Mesenchymal stem cell (in vitro differentiated cells and primary cell): ENCODE measurements at places on chromosomes 2 and 18.

DNA sequence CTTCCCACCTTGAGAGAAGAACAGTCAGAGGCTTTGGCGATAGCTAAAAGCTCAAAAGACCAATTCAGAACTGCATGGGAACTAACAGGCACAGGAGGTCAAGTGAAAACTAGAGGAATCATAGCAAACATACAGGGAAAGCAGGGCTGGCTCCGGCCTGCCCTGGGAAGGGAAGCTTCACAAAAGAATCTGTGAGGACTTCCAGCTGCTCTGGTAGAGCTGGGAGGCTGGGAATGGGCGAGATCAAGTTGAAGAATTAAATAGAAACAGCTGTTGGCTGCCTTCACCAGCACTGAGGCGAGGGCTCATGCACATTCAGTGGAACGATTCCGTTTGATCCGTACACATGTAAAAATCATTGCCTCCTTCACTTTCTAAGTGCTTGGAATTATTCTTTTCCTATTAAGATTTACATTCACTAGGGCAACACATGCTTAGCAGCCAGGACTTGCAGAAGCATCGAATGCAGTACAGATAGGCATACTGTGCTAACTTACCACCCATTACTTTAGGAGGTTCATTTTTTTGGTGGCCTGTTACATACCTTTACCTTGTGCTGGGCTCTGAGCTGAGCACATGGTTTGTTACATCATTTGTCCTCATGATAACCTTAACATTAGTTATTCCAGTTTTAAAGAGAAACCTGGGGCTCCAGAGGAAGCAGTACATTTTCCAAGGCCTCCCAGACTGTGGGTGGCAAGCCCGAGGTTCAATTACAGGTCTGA lies 125.4 kb upstream of the RNF152 start:
- DNase-seq = peak; percentile 85

GRCh38 chr2:127208313-127208712 lies 11.8 kb downstream of the CYP27C1 start:
- DNase-seq = peak; percentile 30

GRCh38 chr2:152534460-152535135 lies 182.7 kb downstream of the PRPF40A start:
- no peak for DNase-seq

DNA sequence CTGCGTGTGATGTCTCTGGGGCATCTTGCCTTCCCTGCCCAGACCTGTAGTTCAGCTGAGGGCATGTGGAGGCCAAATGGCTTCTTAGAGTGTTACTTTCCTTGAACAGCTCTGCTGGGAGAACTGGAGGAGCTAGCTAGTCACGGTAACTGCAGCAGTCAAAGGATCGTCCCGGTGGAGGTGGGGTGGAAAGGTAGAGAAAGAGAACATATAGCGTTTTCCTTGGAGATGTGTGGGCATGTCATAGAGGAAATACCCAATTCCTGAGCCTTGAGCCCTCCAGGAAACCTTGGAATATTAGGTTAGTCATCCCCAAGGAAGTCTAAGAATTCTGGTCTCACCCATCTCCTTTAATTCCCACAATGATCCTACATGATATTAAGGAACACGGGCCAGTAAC lies 33.5 kb upstream of the IL37 start:
- no peak for DNase-seq

DNA sequence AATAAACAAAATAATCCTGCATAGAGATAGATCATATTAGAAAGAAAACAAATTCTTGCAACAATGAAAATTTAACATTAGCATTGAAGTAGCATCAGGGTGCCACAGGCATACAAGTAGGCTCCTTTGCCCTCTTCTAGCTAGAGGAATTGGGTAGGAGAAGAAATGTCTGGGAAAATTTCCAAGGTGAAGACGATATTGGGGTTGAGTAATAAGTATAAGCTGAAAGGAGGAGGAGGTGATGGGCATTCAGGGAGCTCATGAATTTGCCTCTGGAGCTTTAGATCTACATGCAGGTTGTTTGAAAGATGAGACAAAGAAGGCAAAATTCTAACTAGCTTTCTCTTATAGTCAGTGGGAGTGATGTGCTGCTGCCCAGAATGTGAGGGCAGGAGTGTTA lies 504.9 kb downstream of the CCDC85A start:
- no peak for DNase-seq

- no peak for DNase-seq
These were observed 25.3 kb downstream of the SFTPB start for GRCh38 chr2:85642725-85643124.

DNA sequence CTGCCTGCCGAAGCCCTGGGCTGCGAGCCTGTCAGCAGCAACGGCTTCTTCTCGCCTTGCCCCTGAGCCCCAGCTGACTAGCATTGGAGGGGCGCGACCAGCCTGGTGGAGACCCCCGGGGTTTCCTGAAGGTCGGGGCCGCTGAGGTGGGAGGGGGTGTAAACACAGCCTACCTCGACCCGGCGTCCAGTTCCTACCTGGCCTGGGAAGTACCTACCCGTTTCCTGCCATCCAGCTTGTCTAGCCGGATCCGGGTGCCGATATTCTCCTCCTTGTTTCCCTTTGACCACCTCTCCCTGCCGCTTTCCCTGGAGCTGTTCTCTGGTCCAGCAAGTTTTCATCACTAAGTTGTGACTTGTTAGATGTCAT lies 511 bp downstream of the MOB4 start:
- peak; percentile 58 for DNase-seq

GRCh38 chr18:62420151-62420512 lies 95.0 kb downstream of the TNFRSF11A start:
- DNase-seq = peak; percentile 38

- no peak for DNase-seq
These were observed 223.4 kb downstream of the WDPCP start for GRCh38 chr2:63364866-63365265.

GRCh38 chr2:199841409-199841808 lies 9.6 kb downstream of the FTCDNL1 start:
- no peak for DNase-seq

DNA sequence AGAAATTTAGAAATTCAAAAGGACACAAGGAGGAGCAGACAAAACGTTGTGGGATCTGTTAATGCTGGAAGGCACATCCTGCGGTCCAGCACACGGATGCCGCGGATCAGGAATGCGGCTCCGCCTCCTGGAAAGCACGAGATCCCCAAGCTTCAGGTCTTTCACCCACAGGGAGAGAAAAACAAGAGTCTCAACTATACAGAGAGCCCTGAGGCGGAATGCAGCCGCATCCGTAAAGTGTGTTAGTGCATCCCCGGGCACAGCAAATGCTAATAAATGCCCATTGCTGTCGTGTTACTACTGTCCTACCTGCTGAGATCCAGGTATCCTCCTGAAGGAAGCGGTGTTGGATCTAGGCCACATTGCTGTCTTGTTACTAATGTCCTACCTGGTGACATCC lies 303.9 kb downstream of the EIPR1 start:
- no peak for DNase-seq

GRCh38 chr2:159095813-159096212 lies 127.4 kb downstream of the TANC1 start:
- no peak for DNase-seq

DNA sequence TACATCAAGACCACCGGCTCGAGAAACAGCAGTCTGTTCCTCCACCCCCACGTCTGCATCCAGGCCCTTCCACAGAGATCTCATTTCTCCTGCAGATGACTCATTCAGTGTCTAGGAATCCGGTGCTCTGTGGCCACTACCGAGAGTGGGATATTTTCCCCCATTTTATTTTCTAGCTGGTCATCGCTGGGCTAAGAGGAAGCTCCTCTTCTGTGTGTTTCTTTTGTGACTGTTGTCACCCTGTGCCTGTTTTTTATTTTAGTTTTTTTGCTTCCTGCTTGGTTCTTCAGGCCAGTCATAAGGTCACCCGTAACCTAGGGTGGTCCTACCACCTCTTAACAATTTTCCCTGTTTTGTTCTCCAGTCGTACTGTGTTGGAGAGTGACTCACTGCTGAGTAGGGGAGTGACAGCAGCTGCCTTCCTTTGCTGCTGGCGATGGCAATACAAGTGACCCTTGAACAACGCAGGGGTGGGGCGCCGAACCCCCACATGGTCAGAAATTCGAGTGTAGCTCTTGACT lies 6.7 kb downstream of the RAMP1 start:
- DNase-seq = peak; percentile 80

- DNase-seq = peak; percentile 70
These were observed at the start of gene NOSTRIN for GRCh38 chr2:168801961-168802858. Gene NOSTRIN, plus strand, starts transcription at chr2:168802637. Its CDS starts 10 bp downstream, at chr2:168802647.

DNA sequence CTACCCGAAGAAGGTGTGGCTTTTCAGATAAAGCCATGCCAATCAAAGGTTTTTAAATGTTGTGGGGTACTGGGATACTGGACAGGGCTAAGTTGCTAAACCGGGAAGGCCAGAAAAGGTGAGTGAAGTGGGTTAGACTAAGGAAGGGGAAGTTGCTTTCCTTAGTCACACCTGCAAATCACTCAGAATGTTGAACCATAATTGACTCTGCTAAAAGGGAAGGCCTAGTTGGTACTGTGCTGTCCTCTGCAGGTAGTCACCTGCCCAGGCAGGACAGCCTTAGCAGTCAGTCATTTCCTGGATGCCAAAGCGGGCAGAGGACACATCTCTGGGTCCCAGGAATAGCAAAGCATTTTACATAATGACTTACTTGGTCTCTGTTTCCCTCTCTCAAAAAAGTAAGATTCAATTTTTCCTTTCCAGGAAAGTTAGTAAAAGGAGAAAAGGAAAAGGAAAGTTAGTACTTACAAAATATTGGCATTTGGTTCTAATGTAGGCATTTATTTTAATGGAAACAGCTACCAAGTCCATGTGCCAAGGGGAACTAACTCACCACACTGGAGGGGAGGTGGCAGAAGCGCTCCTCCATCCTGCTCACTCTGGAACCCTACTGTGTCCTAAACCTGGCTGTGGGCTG lies 60.3 kb downstream of the RFTN2 start:
- no peak for DNase-seq

DNA sequence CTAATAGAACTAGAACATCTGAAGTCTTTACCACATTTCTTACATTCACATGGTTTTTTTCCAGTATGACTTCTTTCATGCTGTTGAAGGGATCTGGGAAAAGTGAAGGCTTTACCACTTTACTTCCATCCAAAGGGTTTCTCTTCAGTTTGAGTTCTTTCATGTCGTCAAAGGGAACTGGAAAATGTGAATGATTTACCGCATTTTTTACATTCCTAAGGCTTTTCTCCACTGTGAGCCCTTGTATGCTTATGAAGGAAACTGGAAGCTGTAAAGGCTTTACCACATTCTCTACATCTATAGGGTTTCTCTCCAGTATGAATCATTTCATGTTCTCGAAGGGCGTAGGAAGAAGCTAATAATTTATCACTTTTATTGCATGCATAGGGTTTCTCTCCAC lies 46.7 kb downstream of the NBEAL1 start:
- DNase-seq = peak; percentile 90

GRCh38 chr2:85584354-85584856 lies at the start of gene VAMP5:
Gene VAMP5, plus strand, starts transcription at chr2:85584431. Its CDS starts 60 bp downstream, at chr2:85584491.
- DNase-seq = no peak

DNA sequence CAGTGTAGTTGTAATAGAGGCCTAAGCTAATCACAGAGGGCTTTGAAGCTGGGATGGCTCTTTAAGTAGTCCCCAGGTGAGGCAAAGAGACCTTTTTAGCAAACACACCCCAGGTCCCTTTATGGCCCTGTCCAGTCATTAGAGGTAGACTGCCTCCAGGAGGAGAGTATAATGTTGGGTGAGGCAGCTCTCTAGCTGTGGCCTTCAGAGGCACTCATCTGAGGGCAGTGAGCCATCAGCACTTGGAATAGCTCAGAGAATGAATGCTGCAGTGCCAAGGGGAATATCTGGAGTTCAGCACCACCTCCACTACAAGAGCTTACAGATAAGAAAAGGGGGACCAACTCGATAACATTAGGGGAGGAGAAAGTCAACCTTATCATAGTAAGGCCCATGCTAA lies 52.8 kb downstream of the UNC80 start:
- no peak for DNase-seq

GRCh38 chr18:5787936-5788335 lies 107.4 kb downstream of the TMEM200C start:
- DNase-seq = no peak

DNA sequence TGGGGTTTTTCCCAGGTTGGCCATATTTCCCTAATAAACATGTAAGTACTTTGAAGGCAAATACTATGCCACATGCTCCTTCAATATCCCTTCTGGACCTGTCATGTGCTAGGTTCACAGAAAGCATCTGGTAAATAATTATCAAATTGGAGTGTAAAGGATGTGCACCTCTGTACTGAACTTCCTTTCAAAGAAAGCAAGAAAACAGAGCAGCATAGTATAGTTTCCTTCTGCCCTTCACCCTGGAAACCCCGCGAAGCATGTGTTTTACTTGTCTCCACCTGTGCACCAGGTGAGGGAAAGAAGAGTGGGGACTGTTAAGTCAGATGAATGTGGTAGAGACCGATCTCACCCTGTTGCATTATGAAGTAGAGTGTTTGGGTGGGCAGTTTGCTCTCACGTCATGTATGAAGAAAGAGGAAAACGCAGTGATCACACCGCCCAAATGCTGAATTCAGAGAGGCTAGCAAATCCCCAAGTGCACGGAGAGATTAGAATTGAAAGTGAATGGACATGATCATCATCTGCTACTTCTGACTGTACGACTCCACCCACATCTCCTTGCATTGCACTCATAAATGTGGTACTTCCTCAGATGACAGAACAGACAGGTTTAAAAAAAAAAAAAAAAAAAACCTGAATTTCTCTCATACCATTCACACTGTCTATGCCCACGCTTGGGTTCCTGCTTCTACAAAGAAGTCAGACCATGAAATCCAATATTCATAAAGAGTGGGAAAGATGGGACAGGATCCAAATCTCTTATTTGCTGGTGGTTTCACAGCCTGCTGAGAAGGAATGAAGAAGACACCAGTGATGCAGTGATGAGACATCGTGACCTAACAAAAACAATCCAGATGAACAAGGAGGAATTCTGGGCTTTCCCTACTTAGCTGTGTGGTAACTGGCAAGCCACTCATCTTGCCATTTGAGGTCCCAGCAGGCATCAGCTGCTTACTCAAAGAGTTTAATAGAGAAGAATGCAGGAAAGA lies 448.6 kb downstream of the BCL11A start:
- DNase-seq = no peak

- DNase-seq = no peak
These were observed 748.9 kb upstream of the NXPH2 start for GRCh38 chr2:139529080-139529479.

DNA sequence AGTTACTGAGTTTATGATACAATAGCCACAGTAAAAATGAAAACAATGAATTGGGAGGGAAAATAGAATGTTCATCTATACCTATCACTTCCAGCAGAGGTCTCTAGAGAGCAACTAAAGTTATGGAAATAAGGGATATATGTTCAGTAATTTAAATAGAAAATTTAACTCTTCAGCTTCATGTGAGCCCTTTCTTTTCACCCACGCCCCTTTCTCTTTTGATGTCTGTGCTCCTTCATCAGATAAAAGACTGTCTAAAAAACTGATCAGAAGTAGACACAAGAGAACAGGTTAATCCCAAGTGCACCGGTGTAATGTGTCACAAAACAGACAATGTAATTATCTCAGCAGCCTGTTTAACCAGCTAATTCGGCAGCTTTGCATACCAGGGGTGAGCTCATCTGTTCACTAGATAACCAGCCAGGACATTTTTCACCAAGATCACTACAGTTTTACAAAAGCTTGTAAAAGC lies 238.5 kb upstream of the ERBB4 start:
- peak; percentile 46 for DNase-seq

DNA sequence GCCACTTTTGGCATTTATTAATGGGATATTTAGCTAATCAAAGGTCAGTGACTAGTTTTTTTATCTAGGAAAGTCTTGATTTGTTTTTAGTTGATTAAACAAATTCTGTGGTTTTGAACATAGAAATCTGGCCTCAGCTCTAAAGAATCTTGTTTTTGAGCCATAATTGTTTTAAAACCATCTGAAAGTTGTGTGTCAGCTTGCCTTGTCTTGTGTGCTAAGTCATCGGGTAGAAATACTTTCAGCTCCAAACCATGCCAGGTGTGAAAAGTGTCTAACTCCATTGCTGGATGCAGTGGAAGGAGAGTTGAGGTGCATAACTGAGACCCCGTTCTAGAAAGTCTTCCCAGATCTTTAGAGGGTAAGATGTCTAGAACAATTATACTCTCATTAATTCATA lies 22.7 kb downstream of the FARP2 start:
- no peak for DNase-seq
